GM23338 (cell line): ENCODE measurements at places on chromosomes 5 and 9.
A peak's percentile ranks its signal among the peaks of the same experiment; 100 is the strongest.

- H3K36me3 ChIP-seq: no peaks in the 10 kb centered on the region
- no peaks in the 10 kb centered on the region for H3K4me1 ChIP-seq
- no peak for DNase-seq
- H3K4me3 ChIP-seq: no peak overlapping the region
- no peak overlapping the region for H3K27ac ChIP-seq
- no peaks in the 10 kb centered on the region for H3K27me3 ChIP-seq
Observed at GRCh38 chr9:134724202-134724911, 82.8 kb downstream of the COL5A1 start.

DNA sequence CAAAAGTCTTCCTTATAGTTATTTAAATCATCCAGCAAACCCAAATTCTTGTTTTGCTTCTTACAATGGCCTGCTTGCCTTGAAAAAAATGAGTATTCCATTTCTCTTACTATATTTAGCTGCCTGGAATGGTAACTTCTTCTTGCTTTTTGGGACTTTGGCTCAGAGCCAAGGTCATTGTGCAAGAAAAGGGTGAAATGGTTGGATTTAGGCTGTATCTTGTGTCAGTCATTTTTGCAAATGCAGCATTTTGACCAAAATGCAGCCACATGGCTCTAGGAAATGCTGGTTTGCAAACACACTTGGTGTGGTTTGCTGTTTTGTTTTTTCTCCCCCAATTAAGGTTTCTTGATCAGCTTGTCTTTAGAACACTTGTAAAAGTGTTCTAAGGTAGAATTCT lies 133.3 kb upstream of the ELL2 start:
- no peaks in the 10 kb centered on the region for H3K27me3 ChIP-seq
- H3K4me1 ChIP-seq: peaks cover 18% of the 10 kb centered on the region; the same call in 1 of the 2 replicates
- H3K36me3 ChIP-seq: no peaks in the 10 kb centered on the region
- DNase-seq: no peak
- no peak overlapping the region for H3K27ac ChIP-seq

GRCh38 chr5:55993731-55994494 lies 850 bp downstream of the IL6ST start:
- H3K27me3 ChIP-seq: no peaks in the 10 kb centered on the region
- H3K27ac ChIP-seq: peak overlapping the region; percentile 86
- DNase-seq: no peak
- H3K4me3 ChIP-seq: peak overlapping the region; percentile 82
- H3K4me1 ChIP-seq: peaks cover 23% of the 10 kb centered on the region

GRCh38 chr9:4796988-4797853 lies 4.5 kb downstream of the RCL1 start:
- H3K36me3 ChIP-seq: no peaks in the 10 kb centered on the region
- peaks cover 27% of the 10 kb centered on the region for H3K4me1 ChIP-seq
- DNase-seq: peak; percentile 85

- H3K27ac ChIP-seq: no peak overlapping the region
- no peaks in the 10 kb centered on the region for H3K4me1 ChIP-seq
Observed at GRCh38 chr9:99050292-99050911, 54.5 kb upstream of the TGFBR1 start.

DNA sequence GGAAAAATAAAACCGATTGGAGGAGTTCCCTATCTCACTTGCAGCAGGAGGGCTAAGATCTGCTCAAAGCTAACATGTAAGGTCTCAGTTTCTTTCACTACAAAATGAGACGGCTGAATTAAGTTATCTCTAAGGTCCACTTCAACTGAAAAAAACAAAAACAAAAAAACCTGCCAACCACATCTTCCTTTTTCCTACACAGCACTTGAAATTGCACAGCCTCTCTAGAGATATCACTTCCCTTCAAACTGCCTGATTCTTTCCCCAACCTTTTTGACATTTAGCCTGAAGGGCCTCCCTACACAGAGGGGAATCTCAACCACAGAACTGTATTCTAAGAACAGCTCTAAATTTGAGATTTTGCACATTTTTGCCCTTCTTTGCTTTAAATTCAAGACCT lies 227.9 kb upstream of the TARS1 start:
- no peak for DNase-seq
- H3K27ac ChIP-seq: no peak overlapping the region
- H3K4me3 ChIP-seq: no peak overlapping the region
- H3K36me3 ChIP-seq: no peaks in the 10 kb centered on the region
- no peaks in the 10 kb centered on the region for H3K4me1 ChIP-seq
- H3K27me3 ChIP-seq: no peaks in the 10 kb centered on the region

- peak overlapping the region; percentile 98 for H3K4me3 ChIP-seq
Observed at GRCh38 chr5:127517110-127517479, 345 bp upstream of the PRRC1 start.

DNA sequence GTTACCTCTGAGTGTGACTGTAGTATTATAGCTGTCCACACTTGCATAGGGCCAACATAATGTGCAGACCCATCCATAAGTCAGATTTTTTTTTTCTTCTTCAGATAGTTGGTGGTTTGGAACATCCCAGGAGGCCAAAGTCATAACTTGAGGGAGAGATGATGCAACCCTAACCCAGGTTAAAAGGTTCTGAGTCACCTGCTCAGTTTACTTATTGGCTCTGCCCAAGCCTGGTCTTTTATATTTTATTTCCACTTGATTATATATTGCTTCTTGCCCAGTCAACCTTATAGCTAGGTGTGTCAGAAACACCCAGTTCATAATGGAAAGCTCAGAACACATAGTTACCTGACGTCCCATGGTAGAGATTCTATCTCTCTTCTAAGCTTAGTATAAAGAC lies 113.1 kb upstream of the PCSK1 start:
- no peaks in the 10 kb centered on the region for H3K36me3 ChIP-seq
- no peak for DNase-seq
- H3K4me3 ChIP-seq: no peak overlapping the region
- H3K27me3 ChIP-seq: no peaks in the 10 kb centered on the region
- H3K27ac ChIP-seq: no peak overlapping the region

DNA sequence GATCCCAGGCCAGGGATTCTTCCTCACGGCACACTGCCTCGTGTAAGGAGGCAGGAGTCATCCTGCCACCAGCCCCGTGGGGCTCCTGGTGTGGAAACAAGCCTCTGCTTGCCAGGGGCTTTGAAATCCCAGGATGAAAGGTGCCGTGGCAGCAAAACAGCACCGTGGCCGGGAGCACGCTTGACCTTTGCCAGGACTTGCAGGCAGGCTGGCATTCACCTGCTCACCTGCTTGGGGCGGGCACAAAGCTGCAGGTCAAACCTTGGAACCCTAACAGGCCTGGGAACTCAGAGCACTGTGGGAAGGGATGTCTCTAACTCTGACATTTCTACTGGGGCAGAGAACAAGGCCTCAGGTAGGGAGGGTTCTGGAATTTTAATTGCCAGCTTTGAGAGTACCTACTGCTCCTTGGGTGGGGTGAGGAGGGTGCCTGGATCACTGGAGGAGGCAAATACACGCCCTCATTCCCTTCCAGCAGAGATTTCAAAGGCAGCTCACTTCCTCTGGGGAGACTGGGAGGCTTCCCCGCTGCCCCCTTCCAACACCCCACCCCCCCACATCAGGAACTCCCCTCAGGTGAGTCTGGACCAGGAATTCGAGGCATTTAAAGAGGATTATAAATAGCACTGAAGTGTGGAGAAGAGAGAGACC lies 45.6 kb upstream of the STXBP1 start:
- no peak for DNase-seq
- no peaks in the 10 kb centered on the region; the same call in 1 of the 2 replicates for H3K36me3 ChIP-seq
- H3K4me1 ChIP-seq: peaks cover 27% of the 10 kb centered on the region
- H3K27ac ChIP-seq: 0 out of 2 replicates have a peak overlapping the region, but pooled peaks have one; percentile 45
- H3K4me3 ChIP-seq: peak overlapping the region; percentile 89

DNA sequence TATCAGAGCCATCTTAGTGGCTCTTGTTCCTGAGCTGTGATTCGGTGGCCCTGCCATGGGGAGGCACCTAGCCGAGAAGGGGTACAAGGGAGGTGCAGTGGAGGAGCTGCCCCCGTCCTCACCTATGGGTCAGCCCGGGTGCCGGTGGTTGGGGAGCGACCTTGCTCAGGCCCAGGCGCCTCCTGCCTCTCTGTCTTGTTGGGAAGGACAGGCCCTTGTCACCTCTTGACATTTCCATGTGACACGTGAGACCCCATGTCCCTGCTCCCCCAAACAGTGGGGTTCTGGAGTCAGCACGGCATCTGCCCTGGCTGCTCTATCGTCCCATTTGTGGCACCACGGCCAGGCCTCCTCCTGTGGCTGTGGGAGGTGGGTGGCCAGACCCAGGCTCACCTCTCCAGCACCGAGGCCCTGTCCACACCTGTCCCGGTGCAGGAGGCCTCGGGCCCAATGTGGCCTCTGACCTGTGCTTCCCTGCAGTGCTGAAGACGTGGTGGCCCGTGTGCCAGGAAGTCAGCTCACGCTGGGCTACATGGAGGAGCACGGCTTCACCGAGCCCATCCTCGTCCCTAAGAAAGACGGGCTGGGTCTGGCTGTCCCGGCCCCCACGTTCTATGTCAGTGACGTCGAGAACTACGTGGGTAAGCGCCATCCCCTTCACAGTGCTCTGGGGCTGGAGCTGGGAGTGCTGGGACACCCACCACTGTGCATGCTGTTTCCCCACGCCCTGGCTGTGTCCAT lies 68.9 kb downstream of the PHF2 start:
- no peaks in the 10 kb centered on the region for H3K27me3 ChIP-seq
- H3K4me3 ChIP-seq: no peak overlapping the region
- no peak overlapping the region for H3K27ac ChIP-seq
- no peaks in the 10 kb centered on the region for H3K36me3 ChIP-seq
- DNase-seq: no peak

DNA sequence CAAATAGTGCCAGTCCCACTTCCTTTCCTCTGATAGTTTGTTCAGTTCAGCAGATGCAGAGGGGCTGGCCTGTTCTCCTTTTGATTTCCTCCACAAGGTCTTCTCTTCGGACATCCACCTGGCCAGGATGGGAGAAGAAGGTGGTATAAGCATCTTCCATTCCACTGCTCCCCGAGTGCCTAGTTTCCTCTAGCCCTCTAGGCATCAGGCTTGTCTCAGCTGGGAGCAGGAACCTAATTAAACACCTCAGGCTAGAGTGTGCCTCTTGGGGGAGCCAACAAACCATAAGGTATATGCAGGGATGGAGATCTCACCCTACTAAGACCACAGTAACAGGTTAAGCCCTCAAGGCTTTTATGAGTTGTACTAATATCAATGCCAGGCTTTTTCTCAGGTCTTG lies 835 bp upstream of the DND1 start:
- H3K27me3 ChIP-seq: no peaks in the 10 kb centered on the region
- no peak overlapping the region for H3K4me3 ChIP-seq
- peaks cover 14% of the 10 kb centered on the region; the same call in 1 of the 2 replicates for H3K36me3 ChIP-seq
- DNase-seq: no peak
- H3K4me1 ChIP-seq: peaks cover 6% of the 10 kb centered on the region

- H3K36me3 ChIP-seq: no peaks in the 10 kb centered on the region
- DNase-seq: no peak
- peak overlapping the region; percentile 65 for H3K27ac ChIP-seq
- peaks cover 33% of the 10 kb centered on the region for H3K4me1 ChIP-seq
Observed at GRCh38 chr9:100498592-100498991, 25.6 kb downstream of the TMEFF1 start.

DNA sequence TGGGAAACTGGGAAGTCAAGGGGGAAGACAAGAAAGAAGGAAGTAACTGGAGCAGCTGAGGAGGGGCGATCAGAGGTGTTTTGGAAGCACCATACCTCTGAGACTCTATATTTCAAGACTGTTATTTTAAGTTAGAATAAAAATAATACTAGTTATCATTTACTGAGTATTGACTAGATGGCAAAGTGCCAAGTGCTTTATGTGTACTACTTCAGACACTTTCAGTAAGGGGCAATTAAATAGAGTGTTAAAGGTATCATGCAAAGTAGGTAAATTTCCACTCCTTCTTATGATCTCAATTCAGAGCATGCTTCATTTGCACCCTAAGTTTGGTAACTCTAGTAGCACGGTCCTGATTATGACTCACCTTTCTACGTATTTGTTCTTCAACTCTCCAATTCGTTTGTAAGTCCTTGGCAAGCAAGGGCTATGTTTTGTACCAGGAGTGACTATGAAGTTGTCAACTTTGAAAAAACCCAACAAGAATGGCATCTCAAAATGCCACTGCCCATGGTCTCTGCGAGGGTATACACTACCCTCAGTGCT lies 152.4 kb upstream of the RAPGEF1 start:
- H3K4me1 ChIP-seq: peaks cover 79% of the 10 kb centered on the region
- no peaks in the 10 kb centered on the region for H3K36me3 ChIP-seq
- no peak for DNase-seq
- no peak overlapping the region for H3K4me3 ChIP-seq
- H3K27ac ChIP-seq: no peak overlapping the region

DNA sequence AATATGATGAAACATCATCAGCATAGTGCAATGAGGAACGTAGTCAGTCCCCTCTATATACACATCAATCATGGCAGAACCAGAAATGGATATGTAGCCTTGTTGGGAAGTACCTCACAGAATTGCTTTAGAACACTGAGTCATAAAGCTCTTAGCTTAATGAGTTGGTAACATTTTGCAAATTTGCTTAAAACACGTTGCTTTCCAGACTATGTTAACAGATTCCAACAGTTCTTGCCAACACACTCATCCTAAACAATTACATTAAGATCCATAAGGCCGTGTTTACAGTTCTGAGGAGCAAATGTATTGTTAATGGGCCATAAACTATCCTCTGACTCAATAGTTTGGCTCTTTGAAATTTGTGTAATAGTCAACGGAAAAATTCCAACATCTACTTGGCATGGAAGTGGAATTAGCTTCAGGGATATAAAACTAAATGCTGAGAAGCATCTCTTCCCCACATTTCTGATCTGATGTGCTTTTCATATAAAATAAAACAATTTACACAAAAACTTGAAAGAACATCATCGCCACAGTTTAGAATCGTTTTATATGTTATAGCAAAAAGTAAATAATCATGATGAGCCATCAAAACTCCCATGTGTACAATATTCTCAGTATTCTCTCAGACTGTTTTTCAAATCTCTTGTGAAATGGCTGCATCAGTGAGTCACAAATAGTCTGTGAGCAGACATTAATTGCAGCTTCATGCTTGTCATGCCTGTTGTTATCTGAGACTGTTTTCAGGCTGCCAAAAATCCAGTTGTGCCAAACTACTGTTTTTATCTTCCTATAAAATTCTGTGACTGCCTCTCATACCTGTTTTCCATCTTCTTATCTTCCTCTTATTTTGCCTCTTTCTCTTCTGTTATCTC lies 291.9 kb downstream of the COX7C start:
- no peaks in the 10 kb centered on the region for H3K4me1 ChIP-seq
- no peak overlapping the region for H3K27ac ChIP-seq
- H3K36me3 ChIP-seq: no peaks in the 10 kb centered on the region
- H3K27me3 ChIP-seq: no peaks in the 10 kb centered on the region
- H3K4me3 ChIP-seq: no peak overlapping the region

- DNase-seq: no peak
- no peaks in the 10 kb centered on the region for H3K27me3 ChIP-seq
- H3K27ac ChIP-seq: no peak overlapping the region; the same call in 1 of the 2 replicates
- 0 out of 2 replicates have a peak, but pooled peaks cover 7% of the 10 kb centered on the region for H3K4me1 ChIP-seq
- H3K4me3 ChIP-seq: no peak overlapping the region
Observed at GRCh38 chr5:95424526-95424925, 33.4 kb downstream of the FAM81B start.
